ENCODE measurements at places on chromosomes 7 and 10.

DNA sequence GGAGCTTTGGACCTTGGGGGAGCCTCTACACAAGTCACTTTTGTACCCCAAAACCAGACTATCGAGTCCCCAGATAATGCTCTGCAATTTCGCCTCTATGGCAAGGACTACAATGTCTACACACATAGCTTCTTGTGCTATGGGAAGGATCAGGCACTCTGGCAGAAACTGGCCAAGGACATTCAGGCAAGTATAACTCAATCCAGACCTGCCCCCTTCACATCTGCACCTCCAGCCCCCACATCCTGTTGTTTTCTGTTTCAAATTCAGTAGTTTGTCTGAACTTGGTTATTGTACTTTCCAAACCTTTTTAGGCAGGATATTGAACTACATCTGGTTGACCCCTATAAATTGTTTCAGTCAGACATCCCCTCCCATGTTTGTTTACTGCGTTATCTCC, 62.4 kb upstream of the CC2D2B start:
- no peak for DNase-seq

GRCh38 chr7:157153260-157153659, 14.5 kb downstream of the UBE3C start:
- no peak for DNase-seq

GRCh38 chr10:71075086-71075758, 137.1 kb upstream of the UNC5B start:
- DNase-seq = no peak

DNA sequence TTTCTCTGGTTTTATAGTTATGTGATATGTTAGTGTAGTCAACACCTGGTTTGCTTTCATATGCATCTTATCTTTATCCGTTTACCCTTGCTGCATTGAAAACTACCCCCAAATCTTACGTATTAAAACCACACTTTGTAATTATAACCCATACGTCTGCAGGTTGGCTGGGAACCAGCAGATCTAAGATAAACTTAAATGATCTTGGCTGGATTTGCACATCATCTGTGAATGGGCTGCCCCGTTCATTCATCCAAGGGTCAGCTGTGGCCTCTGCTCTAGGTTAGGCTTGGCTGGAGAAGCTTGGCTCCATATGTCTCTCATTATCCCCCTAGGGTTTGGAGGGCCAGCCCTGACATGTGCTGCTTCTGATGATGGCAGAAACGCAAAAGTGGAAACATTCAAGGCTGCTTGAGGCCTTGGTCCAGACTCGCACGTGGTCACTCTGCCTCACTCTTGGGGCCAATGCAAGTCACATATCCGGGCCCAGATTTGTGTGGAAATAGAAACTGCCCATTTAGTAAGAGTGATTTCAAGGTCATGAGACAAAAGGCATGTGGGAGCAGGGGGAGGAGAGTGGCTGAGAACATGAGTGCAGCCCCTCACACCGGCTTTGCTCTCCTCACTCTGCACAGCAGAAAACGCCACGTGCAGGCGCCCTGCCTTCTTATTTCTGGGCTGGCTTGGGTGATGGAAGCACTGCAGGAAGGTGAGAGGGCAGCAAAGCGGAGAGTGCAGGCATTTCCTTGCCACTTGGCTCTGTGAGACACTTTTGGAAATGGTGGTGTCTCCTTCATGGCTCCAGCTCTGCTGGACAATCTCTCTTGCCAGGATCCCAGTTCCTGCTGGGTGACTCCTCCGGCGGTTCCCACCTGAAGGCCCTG, 553.8 kb downstream of the GLRX3 start:
- DNase-seq = no peak

GRCh38 chr7:156703773-156704482, 63.4 kb downstream of the RNF32 start:
- no peak for DNase-seq

GRCh38 chr10:68406111-68406814, 814 bp downstream of the RUFY2 start:
- peak; percentile 80 for DNase-seq

DNA sequence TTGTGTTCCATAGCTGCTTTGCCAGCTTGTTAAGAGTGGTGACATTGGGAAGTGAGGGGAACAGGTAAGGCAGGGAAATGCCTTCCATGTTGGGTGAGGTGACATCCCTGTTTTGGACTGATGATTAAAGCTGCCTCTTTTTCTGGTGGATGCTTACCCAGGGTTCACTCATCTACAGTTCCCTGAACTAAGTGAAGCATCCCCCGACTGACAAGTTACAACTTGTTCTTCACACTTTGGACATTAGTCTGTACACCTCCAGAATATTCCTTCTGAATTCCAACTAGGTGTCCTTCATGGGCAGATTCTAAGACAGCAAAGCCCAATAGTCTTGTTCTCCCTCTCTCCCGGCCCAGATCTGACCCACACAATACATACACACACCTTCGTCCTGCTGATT, 63.4 kb downstream of the HDAC9 start:
- no peak for DNase-seq

- peak; percentile 56 for DNase-seq
Observed at GRCh38 chr7:38232502-38233366, 40.7 kb downstream of the TARP start.

- DNase-seq = no peak
Observed at GRCh38 chr10:72702868-72703581, 11.1 kb downstream of the MCU start.

DNA sequence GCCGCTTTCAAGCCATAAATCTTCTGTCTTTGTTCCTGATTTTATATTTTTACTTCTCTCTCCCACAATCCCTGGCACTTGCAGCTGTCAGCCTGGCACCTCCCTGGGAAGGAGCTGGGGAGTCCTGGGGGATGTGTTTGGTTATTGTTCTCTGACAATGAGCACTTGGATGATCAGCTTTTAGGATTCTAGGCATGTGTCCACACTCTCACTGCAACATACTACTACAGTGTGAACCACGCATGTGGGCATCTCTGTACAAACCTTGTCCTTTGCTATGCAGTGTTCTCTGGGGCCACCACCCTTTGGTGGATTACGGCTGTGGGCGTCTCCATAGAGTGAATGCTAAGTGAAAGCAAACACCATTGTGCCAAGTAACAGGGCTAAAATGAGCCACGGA, 168.4 kb upstream of the KMT2E start:
- no peak for DNase-seq

- DNase-seq = no peak
Observed at GRCh38 chr10:32340596-32341180, 6.3 kb downstream of the EPC1 start.

GRCh38 chr7:144525956-144526355, 122.5 kb upstream of the NOBOX start:
- no peak for DNase-seq

GRCh38 chr7:43119371-43120075, 7.1 kb downstream of the HECW1 start:
- DNase-seq = no peak

DNA sequence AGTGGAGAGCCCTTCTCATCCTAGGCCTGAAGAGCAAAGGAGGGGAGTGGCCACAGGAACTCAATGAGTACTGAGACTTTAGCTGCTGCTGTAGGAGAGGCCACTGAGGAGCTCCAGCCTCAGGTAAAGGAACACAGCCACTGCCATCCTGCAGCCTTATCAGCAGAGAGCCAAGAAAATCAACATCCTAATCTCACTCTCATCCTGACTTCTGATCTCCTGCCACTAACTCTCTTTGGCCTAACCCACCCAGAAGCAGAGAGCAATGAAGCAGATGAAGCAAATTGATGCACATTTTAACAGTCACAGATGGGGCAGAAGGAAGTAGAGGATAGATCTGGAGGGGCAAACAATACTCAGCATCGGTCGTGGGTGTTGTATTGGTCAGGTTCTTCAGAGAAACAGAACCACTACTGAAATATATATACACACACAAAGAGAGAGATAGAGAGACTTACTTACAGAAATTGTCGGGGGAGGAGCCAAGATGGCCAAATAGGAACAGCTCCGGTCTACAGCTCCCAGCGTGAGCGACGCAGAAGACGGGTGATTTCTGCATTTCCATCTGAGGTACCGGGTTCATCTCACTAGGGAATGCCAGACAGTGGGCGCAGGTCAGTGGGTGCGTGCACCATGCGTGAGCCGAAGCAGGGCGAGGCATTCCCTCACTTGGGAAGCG, 297.6 kb downstream of the MTERF1 start:
- DNase-seq = no peak

DNA sequence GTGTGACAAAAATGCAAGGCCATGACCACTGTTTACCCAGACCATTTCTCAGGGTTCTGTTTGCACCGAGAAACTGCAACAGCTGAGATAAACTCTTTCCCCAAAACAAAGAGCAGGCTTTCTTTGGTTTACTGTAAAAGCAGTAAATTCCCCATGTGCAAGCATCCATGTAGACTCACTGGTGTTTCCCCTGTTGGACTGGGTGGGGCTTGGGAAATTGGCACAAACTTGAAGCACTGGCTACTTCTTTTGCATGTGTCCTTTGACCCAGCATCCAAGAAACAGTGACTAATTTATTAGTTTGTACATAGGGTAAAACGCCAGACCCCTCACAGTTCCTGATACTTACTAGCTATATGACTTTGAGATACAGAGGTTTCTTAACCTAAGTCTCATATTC, 12.3 kb downstream of the IQUB start:
- no peak for DNase-seq

- peak; percentile 60 for DNase-seq
Observed at GRCh38 chr10:14740684-14741247, 33.9 kb downstream of the FAM107B start.

DNA sequence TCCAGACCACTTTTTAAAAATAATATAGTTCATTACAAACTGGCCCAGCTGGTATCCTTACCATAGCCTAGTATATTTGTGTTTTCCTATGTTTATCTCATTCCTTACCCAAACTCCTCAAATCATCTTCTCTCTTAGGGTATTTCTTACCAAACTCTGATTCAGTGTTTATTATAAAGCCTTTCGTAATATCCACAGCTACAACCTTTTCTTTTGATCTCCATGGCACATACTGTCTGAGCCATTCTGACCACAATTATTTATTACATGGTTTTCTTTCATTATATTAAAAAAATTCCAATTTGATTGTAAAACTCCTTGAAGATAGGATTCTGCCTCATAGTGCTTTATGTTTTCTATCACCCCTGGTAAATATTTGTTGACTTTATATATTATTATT, 94.2 kb downstream of the LRMDA start:
- DNase-seq = no peak

Data from GM20000 (cell line).